ENCODE measurements at places on chromosomes 13 and 19.

GRCh38 chr13:81987677-81988357 is 1646.9 kb upstream of the SPRY2 start:
- DNase-seq, result no peak

GRCh38 chr19:41552558-41552957 is 23.4 kb upstream of the CEACAM21 start:
- DNase-seq, result no peak

- no peak for DNase-seq
These were observed 275.9 kb downstream of the ZNF536 start for GRCh38 chr19:30647891-30648720.

DNA sequence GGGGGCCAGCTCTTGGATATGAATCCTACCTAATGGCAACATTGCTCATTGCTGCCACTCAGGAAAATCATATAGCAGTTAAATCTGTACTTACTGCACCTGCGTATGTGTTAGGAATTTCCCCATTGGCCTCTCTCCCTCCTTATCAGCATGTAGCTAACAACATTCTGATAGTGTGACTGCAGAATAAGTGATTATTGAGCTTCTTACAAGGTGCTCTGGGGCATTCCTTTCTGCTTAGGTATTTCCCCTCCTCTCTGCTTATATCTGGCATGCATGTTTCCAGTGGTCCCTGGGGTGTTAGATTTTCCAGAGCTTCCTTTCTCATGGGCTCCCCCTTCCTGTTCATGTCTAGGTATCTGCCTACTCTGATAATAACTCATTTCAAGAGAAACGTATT is 414.1 kb upstream of the SLITRK1 start:
- no peak for DNase-seq

- no peak for DNase-seq
These were observed 25.3 kb upstream of the MIER2 start for GRCh38 chr19:369876-370275.

GRCh38 chr13:40340368-40341095 is 325.9 kb downstream of the FOXO1 start:
- no peak for DNase-seq

GRCh38 chr19:32388393-32388855 is 17.1 kb upstream of the DPY19L3 start:
- no peak for DNase-seq

GRCh38 chr19:46181388-46181779 is 33.3 kb downstream of the IGFL2 start:
- DNase-seq, result no peak

- DNase-seq, result no peak
These were observed 1.2 kb upstream of the DCT start for GRCh38 chr13:94480672-94481145.

- no peak for DNase-seq
These were observed 460 bp downstream of the KMT5C start for GRCh38 chr19:55339889-55340783.

- DNase-seq, result no peak
These were observed 539 bp downstream of the ZNF554 start for GRCh38 chr19:2820112-2820702.

- DNase-seq, result no peak
These were observed 1396.4 kb downstream of the EFNB2 start for GRCh38 chr13:105139048-105139379.

GRCh38 chr13:110771194-110771593 is 57.7 kb downstream of the ING1 start:
- no peak for DNase-seq

DNA sequence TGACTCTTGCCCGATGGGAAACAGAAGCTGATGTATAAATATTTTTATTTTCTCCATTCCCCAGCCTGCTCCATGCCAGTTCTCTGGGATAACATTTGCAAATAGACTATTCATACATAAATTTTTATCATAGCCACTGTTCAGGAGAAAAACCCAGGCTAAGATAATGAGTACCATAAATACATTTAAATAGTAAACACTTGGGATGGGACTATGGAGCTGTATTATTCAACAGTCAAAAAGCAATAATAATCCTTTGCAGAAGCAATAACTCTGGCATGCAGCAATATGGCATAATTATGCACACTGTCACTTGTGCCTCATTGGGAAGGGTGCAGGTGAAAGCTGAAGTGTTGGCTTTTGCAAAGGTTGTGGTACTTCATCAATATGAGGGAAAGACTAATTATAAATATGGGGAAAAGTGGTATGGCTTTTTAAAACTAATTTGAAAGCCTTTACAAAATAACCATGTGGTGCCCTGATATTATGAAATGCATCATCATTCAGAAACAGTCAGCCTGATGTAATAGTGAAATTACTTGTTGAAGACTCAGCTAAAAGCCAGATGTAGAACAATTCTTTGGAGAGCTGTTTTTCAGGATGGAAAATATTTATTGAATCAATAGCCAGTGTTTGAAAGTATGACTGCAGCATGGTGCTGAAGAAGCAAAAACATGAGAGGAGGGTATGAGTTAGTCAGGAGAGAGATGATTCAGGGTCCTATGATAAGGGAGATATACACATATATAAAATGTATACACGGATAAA is 2476.7 kb downstream of the PCDH9 start:
- DNase-seq, result no peak

- no peak for DNase-seq
These were observed 190.1 kb upstream of the KLF12 start for GRCh38 chr13:74324338-74324737.

- no peak for DNase-seq
These were observed 2.4 kb downstream of the CCDC194 start for GRCh38 chr19:17391371-17392151.

DNA sequence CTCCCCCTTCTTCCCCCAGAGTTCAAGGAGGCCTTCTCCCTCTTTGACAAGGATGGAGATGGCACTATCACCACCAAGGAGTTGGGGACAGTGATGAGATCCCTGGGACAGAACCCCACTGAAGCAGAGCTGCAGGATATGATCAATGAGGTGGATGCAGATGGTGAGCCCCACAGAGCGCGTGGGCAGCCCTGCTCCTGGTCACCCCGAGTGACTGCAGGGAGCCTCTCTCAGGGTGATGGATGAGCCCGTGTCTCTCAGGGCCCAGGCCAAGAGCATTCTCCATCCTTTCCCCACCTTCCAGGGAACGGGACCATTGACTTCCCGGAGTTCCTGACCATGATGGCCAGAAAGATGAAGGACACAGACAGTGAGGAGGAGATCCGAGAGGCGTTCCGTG is 7.0 kb downstream of the CALM3 start:
- DNase-seq, result no peak

- DNase-seq, result no peak
These were observed 6.5 kb downstream of the TMEM255B start for GRCh38 chr13:113765564-113765910.

- DNase-seq, result no peak
These were observed 145.7 kb downstream of the LIG4 start for GRCh38 chr13:108069521-108070210.

GRCh38 chr19:40320558-40320935 is 27.6 kb downstream of the C19orf47 start:
- DNase-seq, result no peak

DNA sequence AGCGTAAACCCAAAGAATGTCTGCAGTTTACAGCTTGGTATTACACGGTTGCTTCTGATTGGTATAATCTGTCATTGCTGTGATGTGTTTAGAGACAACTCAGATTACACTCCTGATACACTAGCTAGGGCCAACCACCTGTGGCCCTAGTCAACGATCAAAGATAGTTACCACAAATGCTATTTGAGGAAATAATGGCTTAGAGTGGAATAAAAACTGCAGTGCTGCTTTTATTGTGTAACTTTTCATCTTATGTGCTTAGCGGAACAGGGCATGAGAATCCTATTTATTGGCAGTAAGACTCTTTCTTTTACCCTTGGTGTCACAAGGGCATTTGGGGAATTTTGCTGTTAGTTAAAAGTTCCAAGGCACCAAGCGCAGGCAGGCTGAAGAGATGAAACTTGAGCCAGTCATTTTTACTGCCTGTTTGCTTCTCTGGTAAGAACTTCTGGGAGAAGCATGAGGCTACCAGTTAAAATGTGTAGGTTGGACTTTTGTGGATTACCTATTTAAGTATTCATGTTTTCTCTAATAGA is 363.3 kb downstream of the KCNRG start:
- no peak for DNase-seq

- DNase-seq, result no peak
These were observed 918 bp upstream of the LHB start for GRCh38 chr19:49017666-49018351.

- DNase-seq, result no peak
These were observed 12.5 kb downstream of the DDA1 start for GRCh38 chr19:17321655-17322489.

- DNase-seq, result peak; percentile 15
These were observed 530.9 kb downstream of the MYO16 start for GRCh38 chr13:109160357-109160756.

- no peak for DNase-seq
These were observed 136.3 kb upstream of the SERP2 start for GRCh38 chr13:44237276-44237767.

Measured in GM18507 (cell line).